IPS DF 6.9 (cell line): ENCODE measurements at places on chromosomes 16 and 17.

- no peak for DNase-seq
Observed at GRCh38 chr16:30067584-30067916, 2.0 kb downstream of the ALDOA start.

- DNase-seq: no peak
Observed at GRCh38 chr17:71331754-71332325, 789.0 kb upstream of the SOX9 start.

- DNase-seq: no peak
Observed at GRCh38 chr16:55391760-55392375, 67.9 kb downstream of the IRX6 start.

- DNase-seq: no peak
Observed at GRCh38 chr17:9401434-9401833, 174.2 kb downstream of the STX8 start.

DNA sequence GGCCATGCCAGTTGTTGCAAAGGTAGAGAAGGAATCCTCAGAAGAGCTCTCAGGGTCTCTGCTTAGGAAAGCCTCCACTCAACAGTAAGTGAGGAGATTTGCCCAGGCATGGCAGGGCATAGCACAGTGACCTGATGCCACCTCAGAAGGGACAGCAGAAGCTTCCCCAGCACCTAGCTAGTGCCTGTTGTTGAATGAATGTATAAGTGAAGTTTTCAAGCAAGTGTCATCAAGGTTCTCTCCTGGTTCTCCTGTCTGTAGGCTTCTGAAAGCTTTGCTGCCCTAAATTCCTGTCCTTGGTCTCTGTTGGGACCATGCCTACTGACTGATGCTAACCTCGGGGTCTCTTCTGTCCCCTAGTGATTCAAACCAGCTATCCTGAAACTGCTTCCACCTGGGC is 114.9 kb upstream of the TBX2 start:
- no peak for DNase-seq

GRCh38 chr17:72382971-72383722 is 262.3 kb downstream of the SOX9 start:
- DNase-seq: no peak

DNA sequence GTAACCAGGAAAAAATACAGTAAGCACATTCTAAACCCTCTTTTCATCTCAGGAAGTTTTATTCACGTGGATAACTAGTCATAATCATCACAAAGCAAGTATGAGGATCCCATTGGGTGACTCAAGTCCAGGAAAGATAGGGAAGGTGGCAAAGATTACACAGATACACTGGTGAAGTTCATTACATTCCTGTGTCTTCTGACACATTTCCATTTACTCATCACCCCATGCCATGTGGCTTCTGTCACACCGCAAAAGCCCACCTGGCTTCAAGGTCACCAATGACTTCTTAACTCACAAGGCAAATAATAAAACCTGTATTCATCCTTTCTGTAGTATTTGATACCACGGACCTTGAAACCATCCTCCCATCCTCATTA is 17.0 kb downstream of the HS3ST3A1 start:
- no peak for DNase-seq

DNA sequence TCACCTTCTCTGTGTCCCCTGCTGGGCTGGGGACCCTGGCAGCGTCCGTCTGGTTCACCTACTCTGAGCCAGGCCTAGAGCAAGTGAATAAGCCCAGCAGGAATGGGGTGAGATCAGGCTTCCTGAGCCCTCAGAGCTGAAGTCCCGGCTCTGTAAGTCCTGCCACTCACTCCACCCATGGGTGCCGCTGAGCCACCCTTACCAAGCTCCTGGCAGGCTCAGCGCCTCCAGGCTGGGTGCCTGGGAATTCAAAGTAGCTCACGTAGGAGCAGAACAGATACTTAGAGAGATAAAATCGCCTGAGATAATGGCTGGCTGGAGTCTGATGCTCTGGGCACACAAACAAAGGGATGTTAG is 9.8 kb upstream of the LASP1NB start:
- DNase-seq: no peak

GRCh38 chr16:79543219-79543618 is 57.3 kb downstream of the MAF start:
- no peak for DNase-seq

GRCh38 chr16:11092788-11093571 is 148.6 kb downstream of the CLEC16A start:
- no peak for DNase-seq
